ENCODE measurements at places on chromosomes 16 and 17.

- no peak for DNase-seq
Measured at GRCh38 chr16:52451971-52452421, 94.9 kb downstream of the TOX3 start.

- no peak for DNase-seq
Measured at GRCh38 chr16:88608076-88608475, 30.3 kb upstream of the IL17C start.

DNA sequence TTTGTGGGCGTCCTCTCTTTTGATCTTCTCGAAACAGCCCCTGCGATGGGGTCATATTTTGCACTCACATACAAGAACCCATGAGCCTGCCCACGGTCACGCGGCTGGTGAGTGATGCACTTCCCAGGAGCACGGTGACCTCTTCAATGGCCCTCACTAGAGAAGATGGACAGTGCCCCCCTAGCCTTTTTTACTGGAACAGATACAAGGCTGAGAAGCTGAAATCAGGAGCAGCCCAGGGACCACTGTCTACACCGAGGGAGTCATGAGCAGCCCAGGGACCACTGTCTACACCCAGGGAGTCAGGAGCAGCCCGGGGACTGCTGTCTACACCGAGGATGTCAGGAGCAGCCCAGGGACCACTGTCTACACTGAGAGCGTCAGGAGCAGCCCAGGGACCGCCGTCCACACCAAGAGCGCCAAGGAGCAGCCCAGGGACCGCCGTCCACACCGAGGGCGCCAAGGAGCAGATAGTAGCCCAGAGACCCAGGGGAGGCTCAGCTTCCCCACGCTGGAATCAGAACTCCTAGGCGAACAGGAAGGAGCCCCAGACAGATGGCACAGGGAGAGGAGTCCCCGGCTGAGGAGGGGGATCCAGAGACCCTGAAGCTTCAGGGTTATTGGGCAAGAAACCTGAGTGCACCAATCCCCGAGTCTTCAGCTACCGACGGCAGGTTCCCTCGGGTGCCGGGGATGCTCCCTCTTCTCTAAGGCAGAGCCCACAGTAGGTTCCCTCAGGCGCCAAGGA is 23.7 kb downstream of the ACSF3 start:
- no peak for DNase-seq

DNA sequence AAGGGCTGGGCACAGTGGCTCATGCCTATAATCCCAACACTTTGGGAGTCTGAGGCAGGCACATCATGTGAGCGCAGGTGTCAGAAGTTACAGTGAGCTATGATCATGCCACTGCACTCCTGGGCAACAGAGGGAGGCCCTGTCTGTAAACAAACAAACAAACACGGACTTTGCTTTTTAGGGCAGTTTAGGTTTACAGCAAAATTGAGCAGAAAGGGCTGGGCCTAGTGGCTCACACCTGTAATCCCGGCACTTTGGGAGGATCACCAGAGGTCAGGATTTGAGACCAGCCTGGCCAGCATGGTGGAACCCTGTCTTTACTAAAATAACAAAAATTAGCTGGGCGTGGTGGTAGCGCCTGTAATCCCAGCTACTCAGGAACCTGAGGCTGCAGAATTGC is 3.3 kb upstream of the CARHSP1 start:
- DNase-seq: no peak

GRCh38 chr17:70158591-70158990 is 10.7 kb upstream of the KCNJ2 start:
- DNase-seq: no peak

- DNase-seq: no peak
Measured at GRCh38 chr17:80359422-80360110, 55.4 kb upstream of the ENDOV start.

- no peak for DNase-seq
Measured at GRCh38 chr16:19269098-19269497, 16.4 kb upstream of the CLEC19A start.
